ENCODE measurements at places on chromosomes 16 and 17. TPM values are rescaled to one million over a fixed set of nuclear protein-coding genes. Genes with fewer than 3 reads are reported as not detected.

GRCh38 chr17:48997103-48997826 is at the start of gene IGF2BP1:
IGF2BP1 (plus strand) TSS chr17:48997385; CDS start chr17:48997746, 361 bp downstream.
- DNase-seq: no peak

DNA sequence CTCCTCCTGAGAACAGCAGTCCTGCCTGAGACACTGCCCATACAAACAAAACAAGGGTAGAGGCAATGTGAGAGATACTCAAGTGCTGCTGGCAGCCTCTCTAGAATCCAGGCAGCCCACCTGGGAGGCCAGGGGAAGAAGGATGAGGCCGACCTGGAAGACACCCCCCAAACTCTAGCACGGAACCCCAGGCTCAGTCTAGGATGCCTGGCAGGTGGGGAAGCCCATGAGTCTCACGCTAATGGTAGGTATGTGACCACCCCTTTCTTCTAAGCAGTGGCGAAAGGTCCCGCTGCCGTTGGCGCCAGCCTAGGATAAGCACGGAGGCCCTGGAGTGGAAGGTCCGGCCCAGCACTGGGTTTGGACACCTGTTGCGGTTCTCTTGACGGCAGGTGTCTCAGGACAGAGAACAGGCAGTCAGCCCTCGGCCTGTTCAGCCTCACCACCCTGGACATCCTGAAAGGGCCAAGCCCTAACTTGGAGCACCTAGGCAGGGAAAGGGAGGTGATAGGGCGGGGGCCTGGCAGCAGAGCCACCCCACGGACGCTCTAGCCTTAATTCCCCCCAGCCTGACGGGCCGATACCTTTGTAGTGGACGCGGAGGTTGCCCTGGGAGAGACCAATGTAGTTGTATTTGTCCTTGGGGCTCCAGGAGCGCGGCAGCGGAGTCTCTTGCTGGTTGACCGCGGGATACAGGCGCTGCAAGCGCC is 487 bp downstream of the RANBP10 start:
- DNase-seq: no peak

DNA sequence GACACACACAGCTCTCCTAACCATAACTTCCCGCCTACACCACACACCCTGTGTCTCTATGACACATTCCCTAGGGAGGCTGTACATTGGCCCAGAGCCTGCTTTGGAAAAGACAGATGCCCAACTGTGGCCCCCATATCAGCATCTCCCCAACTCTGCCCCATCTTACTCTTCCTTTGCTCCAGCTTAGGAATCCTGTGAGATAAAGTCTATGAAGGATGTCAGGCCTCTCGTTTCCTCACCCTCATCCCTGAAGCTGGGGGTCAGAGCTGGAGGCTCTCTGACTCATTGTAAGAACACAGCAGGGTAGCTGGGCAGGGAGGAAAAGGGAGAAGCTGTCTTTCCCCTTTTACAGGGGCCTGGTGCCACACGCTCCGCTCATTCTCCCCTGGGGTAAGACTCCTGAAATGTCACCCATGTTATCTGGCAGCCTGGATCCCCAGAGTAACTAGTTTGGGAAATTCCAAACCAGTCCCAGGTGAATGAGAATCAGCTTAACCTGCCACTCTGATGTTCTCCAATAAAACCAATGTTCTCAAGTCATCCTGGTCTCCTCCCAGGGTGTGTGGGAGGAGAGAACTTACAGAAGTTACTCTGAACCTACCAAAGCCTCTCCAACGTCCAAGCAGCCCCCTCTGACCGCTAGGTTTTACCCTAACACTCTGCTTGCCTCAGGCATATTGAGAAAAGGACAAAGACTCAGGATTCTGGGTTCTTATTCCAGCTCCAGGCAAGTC is 2.8 kb downstream of the RAPGEFL1 start:
- DNase-seq: no peak

GRCh38 chr17:1412185-1413110 is 12.4 kb upstream of the YWHAE start:
- DNase-seq: no peak

GRCh38 chr16:61002479-61003204 is 1033.6 kb downstream of the CDH8 start:
- no peak for DNase-seq

DNA sequence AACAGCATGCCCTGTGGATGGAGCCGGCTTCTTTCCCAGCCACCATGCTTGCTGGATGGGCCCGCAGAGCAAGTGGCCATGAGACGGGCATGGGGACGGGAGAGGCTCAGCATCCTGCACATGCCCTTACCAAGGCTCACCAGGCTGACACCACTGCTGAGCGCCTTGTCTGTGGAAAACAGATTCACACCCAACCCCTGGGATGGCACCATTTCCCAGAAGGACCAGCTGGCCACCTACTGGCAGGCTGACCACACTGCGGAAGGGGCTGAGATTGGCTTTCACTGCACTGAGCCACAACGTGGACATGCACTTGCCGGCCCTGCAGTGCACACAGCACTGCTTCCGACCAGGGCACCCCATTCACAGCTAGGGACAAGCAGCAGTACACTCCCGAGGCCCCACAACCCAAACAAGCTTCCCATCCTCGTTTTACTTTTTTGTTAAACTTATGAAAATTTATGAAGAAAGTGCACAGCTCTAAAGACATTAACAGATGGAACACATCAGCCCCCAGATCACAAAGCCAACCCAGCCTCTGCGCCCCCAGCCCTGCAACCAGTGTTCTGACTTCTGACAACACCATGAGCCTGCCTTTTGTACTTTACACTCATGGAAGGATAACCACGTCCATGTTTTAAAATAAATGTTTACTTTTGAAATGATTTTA is 13.9 kb upstream of the KRTAP17-1 start:
- no peak for DNase-seq

DNA sequence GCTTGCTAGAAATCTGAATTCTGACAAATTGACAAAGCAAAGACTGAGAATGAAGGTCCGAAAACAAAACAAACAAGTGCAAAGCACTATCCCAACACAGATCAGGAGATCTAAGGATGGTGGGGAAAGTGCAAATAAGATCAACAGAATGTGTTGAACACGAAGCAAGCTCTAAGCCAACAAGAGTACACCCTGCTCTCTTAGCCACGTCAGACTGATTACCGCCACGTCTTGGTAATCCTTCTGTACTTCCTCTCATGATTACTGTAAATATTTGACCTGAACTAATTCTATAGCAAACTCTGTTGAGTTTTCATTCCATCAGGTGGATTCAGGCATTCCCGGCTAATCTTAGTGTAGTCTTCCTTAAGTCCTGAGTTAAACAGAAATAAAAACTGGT is 34.3 kb upstream of the ERCC4 start:
- no peak for DNase-seq

DNA sequence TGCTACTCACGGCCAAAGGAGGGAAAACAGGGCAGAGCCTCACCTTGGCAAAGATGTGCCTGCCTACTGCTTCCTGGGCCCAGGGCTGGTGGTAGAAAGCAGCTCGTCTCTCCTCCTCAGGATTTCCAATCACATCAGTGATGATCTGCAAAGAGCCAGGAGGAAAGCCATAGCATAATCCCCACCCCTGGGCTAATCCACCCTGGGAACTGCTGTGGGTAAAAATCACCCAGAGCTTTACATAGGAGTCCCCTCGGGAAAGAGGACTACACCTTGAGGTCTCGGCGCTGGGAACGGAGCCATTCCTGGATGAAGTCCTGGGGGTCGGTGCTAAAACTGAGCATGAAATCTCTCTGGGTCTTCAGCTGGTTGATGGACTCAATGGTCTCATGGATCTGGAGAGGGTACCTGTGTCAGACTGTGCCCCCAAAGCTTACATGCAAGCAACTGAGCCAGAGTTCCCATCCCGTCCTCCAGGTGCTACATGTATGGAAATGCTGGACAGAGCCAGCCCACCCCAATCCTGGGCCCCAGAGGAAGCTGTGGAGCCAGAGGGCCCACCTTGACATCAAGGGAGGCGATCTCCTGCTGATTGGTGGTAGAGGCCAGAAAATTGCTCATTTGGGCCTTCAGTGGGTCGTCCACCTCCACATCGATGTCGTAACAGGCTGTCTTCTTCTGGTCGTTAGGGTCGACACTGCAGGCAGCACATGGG is 5.7 kb upstream of the FTSJ3 start:
- DNase-seq: no peak

GRCh38 chr17:82677353-82677925 is 21.1 kb downstream of the RAB40B start:
- no peak for DNase-seq

- no peak for DNase-seq
These were observed 64.2 kb downstream of the STH start for GRCh38 chr17:46063241-46063640.

DNA sequence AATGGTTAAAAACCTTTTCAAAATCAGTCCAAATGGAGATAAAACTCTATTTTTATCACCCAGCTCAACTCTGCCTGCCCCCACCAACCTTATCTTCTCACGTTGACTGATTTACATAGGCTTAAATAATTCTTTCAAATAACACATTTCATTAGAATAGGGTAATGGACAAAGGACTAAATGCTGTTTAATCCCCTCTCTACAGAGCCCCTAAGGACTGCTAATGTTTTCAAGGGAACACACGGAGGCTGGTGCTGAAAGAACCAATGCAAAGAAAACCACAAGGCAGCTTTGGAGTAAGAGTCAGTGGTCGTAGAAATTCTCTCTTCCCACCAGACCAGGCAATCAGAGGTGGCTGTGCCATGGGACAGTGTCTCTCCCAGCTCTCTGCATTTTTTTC is 445.7 kb upstream of the MAF start:
- no peak for DNase-seq

DNA sequence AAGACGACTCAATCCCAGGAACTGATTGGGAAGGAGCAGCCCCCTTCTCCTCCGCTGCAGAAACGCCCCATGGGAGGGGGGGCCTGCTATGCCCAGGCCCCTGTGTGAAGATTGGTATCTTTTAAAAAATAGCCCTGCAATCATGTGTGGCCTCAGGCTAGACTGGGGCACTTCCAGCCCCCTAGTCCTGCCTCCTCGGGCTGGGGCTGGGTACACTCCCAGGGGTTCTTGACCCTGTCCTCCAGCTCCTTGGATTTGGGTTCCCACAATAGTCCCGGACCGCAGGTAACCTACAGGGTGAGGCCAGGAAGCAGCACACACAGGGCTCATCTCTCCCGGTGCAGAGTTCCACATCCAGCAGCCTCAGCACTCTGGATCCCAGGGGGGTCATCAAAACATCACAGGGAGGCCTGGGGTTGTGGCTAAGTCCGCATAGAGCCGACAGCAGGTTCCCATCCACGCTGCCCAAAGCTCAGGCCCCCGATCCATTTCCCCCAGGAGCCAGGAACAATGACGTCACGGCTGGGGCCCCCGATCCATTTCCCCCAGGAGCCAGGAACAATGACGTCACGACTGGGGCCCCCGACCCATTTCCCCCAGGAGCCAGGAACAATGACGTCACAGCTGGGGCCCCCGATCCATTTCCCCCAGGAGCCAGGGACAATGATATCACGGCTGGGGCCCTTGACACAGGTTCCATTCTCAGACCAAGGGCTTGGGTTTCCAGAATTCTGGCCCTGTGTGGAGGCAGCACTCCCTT is 202.4 kb downstream of the IRF8 start:
- DNase-seq: no peak

GRCh38 chr17:1110541-1110861 is 69.3 kb downstream of the ABR start:
- no peak for DNase-seq

DNA sequence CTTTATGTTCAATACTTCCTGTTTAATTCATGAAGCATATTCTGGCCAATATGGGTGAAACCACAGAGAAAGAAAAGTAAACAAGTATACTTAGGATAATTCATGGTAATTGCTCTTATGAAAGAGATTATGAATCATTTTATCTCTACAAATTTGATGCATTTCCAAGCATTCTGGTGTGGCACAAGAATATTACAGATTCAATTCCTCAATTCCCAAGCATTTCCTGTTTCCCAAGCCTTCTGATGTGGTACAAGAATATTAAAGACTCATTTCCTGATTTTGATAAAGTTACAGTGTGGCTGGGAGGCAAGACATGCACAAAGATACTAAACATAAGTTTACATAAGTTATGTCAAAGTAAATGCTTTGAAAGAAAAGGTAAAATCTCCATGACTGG is 126.1 kb upstream of the NUDT7 start:
- no peak for DNase-seq

GRCh38 chr16:61726125-61726524 is 310.1 kb downstream of the CDH8 start:
- no peak for DNase-seq

DNA sequence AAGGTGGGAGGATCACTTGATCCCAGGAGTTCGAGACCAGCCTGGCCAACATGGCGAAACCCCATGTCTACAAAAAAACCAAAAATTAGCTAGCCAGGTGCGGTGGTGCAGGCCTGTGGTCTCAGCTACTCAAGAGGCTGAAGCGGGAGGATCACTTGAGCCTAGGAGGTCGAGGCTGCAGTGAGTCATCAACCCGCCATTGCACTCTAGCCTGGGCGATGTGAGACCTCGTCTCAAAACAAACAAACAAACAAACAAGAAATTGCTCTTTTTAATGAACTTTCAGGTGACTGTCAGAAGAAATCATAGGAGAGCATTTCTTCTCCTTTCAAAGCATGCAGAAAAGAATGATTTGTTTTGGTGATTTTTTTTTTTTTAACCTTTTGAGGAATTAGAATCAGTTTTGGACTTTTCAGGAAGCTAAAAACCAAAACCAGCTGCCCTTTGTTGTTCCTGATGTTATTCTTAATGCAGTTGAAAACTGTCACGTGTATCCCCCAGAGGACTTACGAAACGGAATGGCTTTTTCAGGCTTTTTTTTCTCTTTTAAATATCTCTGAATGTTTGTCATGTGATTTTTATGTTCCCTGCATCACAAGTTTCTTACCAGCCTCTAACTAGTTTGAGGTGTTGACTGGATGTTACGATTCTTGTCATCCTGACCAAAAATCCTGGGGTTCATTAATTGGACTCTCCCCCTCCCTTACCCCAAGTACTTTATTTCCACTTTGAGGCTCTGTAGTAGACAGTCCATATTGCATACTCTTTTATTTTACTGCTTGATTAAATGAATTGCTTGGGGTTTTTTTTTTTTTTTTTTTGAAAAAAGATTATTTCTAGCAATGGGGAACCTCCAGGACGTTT is 34.1 kb downstream of the SNX29 start:
- no peak for DNase-seq

Gene ARL5C
- not detected for total RNA-seq

Gene ZP2
- not detected for total RNA-seq

Gene SP2
- 16.3 TPM for total RNA-seq

Gene SSTR5
- 0.57 TPM for total RNA-seq

Gene GPR142
- total RNA-seq: 0.16 TPM

Gene CBX2
- total RNA-seq: 3.5 TPM

Gene BOLA2B
- total RNA-seq: 59.6 TPM

Gene SECTM1
- total RNA-seq: 2.0 TPM

Gene SLC39A11
- total RNA-seq: 7.2 TPM

Gene OR3A3
- total RNA-seq: not detected

Gene AANAT
- not detected for total RNA-seq

Gene CDH1
- 0.13 TPM for total RNA-seq

Data from cardiac septum (tissue), 1 donor.